ENCODE measurements at places on chromosomes 1 and 21.

- DNase-seq, result no peak
These were observed 856 bp downstream of the FDPS start for GRCh38 chr1:155309423-155310021.

GRCh38 chr1:201876148-201876818, 12.4 kb upstream of the SHISA4 start:
- DNase-seq, result no peak

GRCh38 chr1:150995460-150995859, 11.2 kb downstream of the MINDY1 start:
- DNase-seq, result no peak

DNA sequence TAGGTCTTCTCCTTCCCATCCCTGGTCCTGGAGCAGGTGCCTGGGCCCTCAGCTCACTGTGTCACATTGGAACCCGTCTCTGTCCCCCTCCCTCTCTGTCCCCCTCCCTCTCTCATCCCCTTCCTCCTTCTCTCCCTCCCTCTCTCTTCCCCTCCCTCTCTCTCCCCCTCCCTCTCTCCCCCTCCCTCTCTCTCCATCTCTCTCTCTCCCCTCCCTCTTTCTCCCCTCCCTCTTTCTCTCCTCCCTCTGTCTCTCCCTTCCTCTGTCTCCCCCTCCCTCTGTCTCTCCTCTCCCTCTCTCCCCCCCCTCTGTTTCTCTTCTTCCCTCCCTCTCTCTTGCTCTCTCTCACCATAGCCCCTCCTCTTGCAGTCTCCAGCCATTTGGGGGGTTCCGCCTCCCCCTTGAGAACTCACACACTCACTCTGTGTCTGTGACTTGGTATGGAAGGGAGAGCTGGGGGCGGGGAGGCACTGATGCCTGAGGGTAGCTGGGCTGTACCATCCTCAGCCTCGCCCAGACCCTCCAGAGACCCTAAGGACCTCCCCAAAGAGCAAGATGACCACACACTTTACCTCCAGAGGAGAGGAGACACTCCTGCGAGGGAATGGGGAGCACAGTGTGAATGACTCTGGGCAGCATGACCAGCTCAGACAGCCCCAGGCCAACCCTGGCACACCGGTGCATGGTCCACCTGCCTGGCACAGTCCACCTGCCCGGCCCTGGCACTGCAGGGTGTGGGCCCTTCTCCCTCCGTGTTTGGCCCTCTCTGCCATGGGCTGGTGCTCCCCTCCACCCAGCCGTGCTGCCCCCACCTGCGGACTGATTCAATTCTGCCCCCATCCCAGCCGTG, 102.8 kb upstream of the ARHGEF16 start:
- DNase-seq, result no peak

GRCh38 chr1:168518201-168518689, 25.6 kb downstream of the XCL2 start:
- no peak for DNase-seq

Data from progenitor cell of endocrine pancreas (in vitro differentiated cells).